ENCODE measurements at places on chromosomes 13 and 19.

DNA sequence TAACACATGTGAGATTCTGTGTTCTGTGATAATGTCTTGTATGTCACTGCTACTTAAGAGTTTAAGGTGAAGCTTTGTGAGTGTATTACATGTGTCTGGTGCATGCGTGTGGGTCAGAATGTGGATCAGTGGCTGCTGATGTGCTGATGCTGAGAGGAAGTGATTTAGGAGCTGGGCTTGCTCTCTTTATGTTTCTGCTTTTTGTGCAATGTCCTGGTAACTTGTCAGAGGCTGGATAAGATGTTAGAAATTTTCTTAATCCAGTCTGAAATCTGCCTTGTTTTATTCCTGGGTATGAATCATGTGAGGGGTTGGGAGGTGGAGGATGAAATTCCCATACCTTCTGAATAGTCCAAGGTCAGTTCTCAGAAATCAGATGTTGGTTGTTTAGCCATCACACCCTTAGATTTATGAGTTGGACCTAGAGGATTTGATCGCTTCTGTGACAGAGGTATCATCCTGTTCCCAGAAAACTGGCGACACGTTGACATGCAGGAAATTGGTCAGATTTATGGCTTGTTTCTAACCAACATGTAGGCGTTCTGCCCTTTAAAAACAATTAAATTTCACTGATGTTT is 24.5 kb upstream of the CXCL17 start:
- peak; percentile 66 for DNase-seq

DNA sequence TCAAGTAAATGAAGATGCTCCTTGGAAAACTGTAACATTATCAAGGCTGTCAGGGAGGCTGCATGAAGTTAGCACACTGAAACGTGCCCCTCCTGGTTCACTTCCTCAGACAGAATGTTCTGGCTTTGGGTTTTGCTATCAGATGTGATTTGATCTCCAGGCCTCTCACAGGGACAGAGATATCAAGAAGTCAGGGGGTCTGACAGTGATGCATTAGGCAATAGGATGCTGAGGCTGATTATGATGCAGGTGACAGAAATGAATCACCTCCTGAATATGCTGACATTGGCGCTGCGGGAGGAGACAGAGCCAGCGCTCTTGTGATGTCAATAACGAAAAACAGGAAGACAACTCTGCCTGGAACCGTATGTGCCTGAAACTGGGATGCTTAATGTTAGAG is 278.5 kb downstream of the DCT start:
- DNase-seq = no peak

DNA sequence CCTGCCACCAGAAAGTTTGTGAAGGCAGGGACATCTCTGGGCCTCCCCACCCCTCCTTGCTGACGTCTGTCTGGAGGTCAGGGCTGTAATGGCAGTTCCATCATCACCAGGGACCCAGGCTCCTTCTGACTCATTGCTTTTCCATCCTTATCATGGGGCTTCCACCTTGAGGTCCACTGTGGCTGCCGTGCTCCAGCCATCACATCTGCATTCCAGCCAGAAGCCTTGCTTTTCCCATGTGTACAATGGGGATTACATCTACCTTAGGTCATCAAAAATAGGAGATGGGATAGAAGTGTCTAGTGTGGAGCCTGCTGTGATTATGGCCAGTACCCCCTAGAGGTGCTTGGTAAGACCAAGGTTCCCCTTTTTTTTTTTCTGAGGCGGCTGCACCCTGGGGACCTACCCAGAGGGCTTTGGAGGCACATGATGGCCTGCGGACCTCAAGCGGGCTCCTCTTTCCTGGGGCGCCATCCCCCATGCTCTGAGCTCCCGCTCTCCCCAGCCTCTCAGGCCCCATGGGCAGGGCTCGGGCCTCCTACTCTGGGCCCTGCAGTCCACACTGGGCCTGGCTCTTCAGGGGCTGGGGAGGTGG is 13.4 kb upstream of the RANBP3 start:
- no peak for DNase-seq

GRCh38 chr13:21583478-21583877 is 20.5 kb downstream of the MICU2 start:
- no peak for DNase-seq

DNA sequence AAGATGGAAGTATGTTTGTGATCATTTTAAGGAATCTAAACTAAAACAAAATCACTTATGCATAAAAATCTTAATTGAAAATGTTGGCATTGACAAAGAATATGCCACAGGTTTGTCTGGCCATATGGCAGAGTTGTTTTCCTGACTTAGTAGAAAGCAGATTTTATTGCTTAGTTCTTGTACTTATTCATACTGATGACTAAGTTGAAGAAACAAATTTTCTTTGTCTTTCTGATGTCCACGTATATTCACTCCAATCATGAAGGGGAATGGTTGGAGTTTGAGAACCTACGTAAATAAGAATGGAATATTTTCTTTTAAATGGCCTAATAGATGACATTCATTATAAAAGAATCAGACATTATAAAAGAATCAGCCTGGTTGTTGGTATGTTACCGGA is 8.0 kb upstream of the GPC6 start:
- no peak for DNase-seq

- DNase-seq = no peak
Measured at GRCh38 chr13:103391936-103392335, 325.7 kb upstream of the SLC10A2 start.

GRCh38 chr19:15199661-15200552 is 888 bp downstream of the NOTCH3 start:
- DNase-seq = no peak

DNA sequence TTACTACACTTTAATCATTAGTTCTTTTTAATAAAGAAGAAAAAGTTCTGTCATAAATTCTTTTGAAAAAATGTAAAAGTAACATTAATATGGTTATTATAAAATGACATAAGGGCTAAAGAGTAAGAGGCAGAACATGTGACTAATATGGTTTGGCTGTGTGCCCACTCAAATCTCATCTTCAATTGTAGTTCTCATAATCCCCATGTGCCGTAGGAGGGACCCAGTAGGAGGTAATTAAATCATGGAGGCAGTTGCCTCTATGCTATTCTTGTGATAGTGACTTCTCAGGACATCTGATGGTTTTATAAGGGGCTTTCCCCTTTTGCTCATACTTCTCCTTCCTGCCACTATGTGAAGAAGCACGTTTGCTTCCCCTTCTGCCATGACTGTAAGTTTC is 104.5 kb downstream of the UGGT2 start:
- no peak for DNase-seq

GRCh38 chr13:41827507-41828213 is 133.2 kb downstream of the VWA8 start:
- peak; percentile 8 for DNase-seq

DNA sequence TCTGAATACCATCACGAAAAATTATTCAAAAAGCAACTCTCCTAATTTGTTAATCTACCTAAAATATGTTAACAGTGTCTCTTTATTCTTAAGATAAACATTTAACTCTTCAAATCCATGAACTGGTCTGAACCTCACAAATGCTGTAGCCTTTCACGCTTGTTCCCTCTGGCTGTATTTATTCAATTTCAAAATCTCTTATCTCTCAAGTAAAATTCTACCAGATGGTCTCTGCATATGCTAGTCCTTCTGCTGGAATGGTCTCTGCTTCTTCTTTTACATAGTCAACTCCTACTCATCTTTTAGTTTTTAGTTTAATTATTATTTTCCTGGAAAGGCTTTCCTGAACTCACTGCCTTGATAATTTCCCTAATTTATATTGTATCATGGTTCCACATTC is 232.9 kb upstream of the PCDH20 start:
- peak; percentile 31 for DNase-seq

DNA sequence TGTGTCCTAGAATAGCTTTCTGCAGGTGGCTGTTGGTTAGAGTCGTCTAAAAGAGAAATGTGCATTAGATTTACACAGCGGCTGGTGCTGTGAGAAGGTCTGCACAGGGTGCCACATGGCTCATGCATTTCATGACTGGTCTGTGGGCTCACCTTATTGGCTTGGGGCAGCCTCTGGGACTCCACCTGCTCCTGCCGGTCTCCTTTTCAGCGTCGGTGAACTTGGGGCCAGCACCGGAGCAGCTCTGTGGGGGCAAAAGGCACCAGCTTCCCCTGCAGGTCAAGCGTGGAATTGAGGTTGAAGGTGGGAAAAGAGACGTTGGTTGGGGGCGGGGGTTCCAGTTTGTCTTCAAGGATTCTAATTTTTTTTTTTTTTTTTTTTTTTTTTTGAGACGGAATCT is 3.1 kb upstream of the PNMA8C start:
- no peak for DNase-seq

- no peak for DNase-seq
Measured at GRCh38 chr19:560121-560520, 12.3 kb upstream of the BSG start.

GRCh38 chr19:10669246-10669645 is 15.1 kb downstream of the ILF3 start:
- no peak for DNase-seq

DNA sequence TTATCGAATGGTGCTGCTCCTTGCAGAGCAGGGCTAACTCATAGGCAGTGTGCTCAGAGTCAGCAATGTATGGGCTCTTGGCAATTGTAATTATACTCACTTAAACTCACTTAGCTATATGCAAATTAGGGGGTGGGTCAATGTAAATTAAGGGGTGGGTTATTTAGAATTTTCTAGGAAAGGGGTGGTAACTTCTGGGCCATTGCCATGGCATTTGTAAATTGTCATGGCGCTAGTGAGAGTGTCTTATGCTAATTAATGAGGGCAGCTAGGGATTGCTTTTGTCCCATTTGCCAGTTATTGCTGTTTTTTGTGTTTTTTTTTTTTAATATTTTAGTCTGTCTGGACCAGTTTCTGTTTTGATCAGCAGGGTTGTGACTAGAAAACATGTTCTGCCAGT is 68.4 kb downstream of the DIAPH3 start:
- no peak for DNase-seq

- no peak for DNase-seq
Measured at GRCh38 chr19:16293118-16294091, 31.2 kb upstream of the KLF2 start.

DNA sequence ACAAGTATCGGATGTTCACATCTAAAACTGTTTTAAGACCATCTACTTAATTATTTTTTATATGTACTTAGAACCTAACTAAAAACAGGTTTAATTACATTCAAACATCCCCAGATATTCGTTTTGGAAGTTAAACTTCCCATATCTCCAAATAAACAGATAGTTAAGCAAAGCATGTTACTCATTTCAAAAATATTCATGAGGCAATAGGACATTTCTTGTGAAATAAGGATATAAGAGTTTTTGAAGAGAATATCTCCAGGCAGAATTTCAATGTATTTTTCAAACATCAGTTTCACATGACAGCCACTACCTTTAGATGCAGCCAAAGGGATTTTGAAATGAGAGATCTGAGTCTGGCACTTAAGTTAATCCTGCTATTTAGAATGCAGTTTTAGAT is 697.5 kb downstream of the SLITRK1 start:
- DNase-seq = no peak

Data from Ammon's horn (tissue), 1 donor.